ENCODE measurements at places on chromosomes 11 and 22. TPM values are rescaled to one million over a fixed set of nuclear protein-coding genes. Genes with fewer than 3 reads are reported as not detected.

Gene TIGD3
- total RNA-seq, result not detected

Gene MS4A2
- 7.3 TPM for total RNA-seq

Gene LIPT2
- total RNA-seq, result 4.0 TPM

Gene LRRC32
- 30.1 TPM for total RNA-seq

Gene TSSK2
- total RNA-seq, result not detected

Gene MRPL17
- total RNA-seq, result 13.0 TPM

Gene KRTAP5-10
- not detected for total RNA-seq

Gene CELSR1
- 1.8 TPM for total RNA-seq
